Esophagus squamous epithelium (tissue), 5 donors: ENCODE measurements at places on chromosomes 16 and 17. TPM values are rescaled to one million over a fixed set of nuclear protein-coding genes. Genes with fewer than 3 reads are reported as not detected.

Gene FAM83G
- 57.8 TPM for total RNA-seq

- no peak for DNase-seq
Measured at GRCh38 chr16:65227150-65227835, 105.4 kb upstream of the CDH11 start.

- DNase-seq, result no peak
Measured at GRCh38 chr16:77116856-77117255, 74.1 kb upstream of the MON1B start.

DNA sequence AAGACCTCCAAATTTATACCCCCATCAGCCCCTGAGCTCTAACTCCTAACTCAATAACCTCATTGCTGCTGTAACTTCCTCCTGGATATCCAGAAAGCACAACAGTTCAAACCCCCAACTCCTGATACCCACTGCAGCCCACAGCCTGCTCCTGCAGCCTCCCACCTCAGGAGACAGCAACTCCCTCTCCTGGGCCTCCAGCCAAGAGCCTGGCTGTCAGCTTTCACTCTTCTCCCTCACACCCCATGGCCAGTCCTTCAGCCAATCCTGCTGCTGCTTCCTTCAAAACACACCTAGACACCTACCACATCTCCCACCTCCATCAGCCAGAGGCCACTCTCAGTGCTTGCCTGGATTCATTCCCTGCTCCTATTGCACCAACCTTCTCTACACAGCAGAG, 5.4 kb downstream of the GINS2 start:
- no peak for DNase-seq

Gene GRAP
- 1.1 TPM for total RNA-seq

Gene SLC13A5
- total RNA-seq, result 1.7 TPM

DNA sequence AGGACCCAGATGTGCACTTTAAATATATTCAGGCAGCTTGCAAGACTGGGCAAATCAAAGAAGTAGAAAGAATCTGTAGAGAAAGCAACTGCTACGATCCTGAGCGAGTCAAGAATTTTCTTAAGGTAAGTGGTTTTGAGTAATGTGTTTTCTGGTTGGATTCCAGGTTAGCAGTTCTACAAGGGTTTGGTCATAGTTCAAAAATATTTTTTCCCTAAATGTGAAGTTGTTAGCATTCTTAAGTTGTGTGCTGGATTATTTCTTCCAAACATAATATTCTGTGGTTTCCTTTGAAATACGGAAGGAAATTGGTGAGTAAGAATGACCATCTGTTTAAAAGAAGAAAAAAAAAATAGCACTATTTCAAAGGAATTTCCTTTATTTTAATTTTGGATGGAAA, 38.4 kb downstream of the PTRH2 start:
- DNase-seq, result no peak

DNA sequence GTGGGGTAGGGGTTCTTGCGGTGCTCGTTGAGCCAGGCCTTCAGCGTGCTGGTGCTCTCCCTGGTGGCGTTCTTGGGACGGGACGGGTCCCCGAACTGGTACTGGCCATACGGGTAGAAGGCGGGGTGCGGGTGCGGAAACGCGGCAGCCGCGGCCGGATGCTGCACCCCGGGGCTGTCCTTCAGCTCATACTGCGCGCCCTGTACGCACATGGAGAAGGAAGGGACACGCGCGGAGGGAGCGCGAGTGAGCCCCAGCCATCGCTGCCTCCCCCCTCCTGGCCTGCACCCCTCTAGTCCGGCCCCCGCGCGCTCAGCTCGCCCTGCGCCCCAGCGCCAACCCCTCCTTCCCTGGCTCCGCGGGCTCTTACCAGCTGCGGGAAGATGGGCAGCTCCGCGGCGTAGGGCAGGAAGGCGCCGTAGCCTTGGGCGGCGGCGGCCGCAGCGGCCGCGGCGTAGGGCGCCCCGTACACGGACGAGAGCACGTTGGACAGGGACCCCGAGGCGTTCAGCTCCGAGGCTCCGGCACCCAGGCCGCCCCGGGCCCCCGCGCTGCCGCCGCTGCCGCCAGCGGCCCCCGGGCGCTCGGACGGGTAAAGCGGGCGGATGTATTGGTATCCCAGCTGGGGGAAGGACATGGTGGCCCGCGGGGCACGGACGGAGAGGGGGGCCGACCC, 1.0 kb downstream of the IRX3 start:
- DNase-seq, result no peak

Gene SNX11
- 12.7 TPM for total RNA-seq

Gene CHST4
- total RNA-seq, result 2.6 TPM

GRCh38 chr17:75124041-75124818, 7.3 kb downstream of the NT5C start:
- DNase-seq, result peak; percentile 27

GRCh38 chr16:5072334-5073278, 963 bp downstream of the ALG1 start:
- no peak for DNase-seq

DNA sequence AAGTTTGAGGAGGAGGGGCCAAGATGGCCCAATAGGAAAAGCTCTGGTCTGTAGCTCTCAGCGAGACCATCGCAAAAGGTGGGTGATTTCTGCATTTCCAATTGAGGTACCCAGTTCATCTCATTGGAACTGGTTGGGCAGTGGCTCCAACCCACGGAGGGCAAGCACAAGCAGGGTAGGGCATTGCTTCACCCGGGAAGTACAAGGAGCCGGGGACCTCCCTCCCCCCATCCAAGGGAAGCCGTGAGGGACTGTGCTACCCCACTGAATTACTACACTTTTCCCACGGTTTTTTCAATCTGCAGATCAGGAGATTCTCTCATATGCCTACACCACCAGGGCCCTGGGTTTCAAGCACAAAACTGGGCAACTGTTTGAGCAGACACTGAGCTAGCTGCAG, 58.0 kb upstream of the EFCAB3 start:
- no peak for DNase-seq

Gene CACNG1
- total RNA-seq, result not detected

Gene HIC1
- 2.1 TPM for total RNA-seq

DNA sequence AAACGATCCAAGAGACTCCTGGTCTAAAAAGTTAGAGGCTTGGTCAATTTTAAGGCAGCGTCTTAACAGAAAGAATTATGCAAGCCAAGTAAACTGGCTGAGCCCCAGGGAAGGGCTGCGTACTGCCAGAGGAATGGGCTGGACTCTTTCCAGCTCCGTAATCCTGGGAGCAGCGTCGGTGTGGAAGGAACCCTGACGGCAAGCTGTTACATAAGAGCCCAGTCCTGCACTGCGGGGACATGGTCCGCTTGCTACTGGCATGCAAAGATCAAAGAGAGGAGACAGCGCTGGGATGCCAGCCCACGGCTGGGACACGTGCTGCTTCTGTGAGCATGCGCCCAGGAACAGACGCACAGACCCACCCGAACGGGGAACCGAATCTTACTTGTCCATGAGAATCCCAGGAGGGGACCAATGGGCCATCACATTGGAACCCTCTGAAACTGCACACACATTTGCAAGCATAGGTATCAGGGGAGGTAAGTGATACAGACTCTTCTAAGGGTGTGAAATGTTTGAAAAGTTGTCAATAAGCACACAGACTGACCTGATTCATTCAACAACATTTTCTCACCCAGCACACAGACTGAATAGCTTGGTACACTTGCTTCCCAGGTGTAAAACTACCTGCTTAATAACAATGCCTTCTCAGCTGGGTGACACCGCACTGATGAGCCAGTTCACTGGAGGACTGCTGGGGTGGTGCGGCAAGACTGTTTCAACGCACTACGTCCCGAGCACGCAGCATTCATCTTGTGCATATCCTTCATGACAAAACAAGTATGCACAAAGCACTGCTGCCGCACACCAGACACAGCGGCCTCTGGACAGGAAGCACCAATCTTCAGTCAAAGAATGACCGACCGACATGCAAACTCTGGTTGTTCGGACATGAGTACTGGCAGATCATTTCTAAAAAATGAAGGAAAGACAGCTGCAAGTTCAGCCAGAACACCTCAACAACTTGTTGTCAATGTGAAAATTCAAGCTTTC, 94.9 kb downstream of the ANKRD11 start:
- no peak for DNase-seq

GRCh38 chr17:49779739-49780231, 8.7 kb upstream of the KAT7 start:
- no peak for DNase-seq

Gene DNASE1L2
- 0.61 TPM for total RNA-seq

DNA sequence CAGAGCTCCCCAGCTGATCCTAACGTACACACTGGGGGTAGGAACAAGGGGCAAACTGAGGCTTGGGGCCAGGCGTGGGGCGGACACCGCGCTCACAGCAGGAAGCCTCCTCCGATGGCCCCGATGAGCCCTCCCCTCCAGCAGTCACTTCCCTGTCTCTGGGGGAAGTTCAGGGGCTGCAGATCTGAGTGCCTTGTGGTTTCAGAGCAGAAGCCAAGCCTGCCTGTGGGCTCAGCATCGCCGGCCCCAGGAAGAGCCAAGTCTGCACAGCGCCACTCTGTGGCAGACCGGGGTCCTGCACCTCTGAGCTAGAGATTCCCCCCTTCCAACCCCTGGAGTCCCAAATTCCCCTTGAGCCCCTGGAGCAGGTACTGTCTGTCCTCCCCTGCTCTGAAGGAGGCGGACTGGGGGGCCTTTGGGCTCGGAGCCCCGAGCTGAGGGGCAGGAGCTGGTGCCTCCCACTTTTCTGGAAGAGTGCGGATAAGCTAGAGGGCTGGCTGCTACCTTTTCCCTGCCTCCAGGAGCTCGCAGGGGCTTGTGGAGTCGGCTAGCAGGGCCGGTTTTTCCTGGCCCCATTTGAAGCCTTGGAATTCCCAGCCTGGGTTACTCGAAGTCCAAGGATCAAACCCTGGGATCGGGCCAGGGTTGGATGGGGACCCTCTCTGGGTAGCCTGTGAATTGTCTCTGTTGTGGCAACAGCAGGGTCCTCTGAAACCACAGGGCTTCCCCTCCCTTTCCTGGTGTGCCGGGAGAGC, 2.9 kb downstream of the GSE1 start:
- peak; percentile 39 for DNase-seq

Gene CASKIN1
- 0.38 TPM for total RNA-seq

DNA sequence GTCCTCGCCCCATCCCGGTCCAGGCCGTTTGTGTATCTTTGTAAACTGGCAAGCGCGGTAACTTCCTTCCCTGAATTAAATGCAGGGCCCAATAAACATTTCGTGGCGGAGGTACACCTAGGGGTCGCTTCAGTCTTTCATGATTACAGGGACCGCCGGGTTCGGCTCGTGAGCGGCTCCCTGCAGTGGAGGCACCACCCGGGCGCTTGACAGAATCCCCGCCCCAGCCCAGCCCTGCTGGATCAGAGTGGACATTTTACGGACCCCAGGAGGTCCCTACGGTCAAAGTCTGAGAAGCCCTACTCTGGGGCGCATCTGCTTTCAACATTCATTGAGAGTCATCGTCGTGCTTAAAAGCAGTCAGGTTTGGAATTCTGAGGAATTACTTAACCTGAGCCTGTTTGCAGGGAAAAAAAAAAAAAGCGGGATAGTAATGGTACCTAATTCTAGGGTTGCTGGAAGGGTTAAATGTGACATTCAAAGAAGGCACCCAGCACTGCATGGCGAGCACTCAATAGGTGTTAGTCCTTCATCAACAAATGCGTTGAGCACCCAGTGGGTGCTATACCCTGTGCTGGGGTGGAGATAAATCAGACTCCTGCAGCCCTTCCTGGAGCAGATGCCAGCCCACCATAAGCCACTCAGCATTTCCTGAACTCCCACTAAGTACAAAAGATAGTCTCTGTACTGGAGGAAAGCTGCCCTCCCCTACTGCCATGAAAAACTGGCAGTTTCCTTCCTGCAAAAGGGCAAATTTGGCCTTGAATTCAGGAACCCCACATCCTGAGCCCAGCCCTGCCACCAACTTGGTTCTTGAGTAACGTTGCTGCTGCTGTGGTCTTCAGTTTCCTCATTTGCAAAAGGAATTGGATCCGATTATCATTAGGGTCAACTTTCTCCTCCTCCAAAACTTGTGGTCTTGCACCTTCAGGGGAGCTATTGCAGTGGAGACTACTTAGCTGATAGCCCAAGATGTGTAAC, 658 bp upstream of the DUSP3 start:
- DNase-seq, result no peak

- no peak for DNase-seq
Measured at GRCh38 chr16:27972500-27972899, 91.0 kb downstream of the GSG1L start.

Gene WFIKKN2
- not detected for total RNA-seq

DNA sequence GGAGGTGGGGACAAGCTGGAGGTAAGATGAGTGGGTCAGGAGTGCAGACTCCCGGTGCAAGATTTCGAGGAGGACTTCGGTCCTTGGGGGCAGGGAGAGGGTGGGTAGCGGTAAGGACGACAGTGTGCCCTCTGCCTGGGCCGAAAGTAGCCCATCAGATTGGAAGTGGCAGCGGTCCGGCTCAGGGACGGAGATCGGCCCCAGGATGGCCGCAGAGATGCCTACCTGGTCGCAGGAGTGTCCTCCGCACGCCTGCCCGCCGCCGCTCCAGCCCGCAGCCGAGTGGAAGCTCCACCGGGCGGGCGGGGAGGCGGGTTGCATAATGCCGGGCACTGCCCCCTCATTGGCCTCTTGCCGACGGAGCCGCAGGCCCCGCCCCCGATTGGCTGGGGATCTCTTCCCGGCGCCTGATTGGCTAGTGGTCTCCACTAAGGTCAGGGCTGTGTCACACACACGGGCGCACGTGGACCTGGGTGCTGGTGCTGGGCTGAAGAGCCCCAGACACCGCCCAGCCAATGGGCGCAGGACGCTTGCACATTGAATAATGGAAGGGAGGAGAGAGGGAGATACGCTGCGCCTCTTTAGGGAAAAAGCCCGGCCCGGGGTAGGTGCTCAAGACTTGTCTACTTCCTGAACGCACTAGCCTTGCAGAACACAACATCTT, at the start of gene PER1:
TSS of gene PER1 (minus strand) at position 293 of the 664 bp plus-strand sequence. CDS start 1,698 bp downstream, outside the sequence.
- DNase-seq, result peak; percentile 68

DNA sequence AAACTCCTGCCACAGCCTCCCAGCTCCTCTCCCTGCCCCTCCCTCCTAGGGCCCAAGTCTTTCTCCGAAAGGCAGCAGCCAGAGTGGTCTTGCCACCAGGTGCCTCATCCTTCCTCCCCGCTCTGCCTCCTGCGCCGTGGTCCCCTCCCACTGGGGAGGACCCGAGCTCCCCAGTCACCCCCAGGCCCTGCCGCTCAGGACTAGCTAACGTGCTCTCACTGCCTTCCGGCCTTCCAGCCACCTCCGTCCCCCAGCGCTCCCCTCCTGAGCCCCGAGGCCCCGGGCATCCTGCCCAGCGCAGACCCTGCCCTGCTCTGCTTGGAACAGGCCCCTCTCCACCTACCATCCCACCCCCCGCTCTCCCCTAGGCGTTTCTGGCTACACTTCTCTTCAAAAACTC, 19.4 kb upstream of the COL1A1 start:
- DNase-seq, result no peak

Gene CIBAR2
- not detected for total RNA-seq

DNA sequence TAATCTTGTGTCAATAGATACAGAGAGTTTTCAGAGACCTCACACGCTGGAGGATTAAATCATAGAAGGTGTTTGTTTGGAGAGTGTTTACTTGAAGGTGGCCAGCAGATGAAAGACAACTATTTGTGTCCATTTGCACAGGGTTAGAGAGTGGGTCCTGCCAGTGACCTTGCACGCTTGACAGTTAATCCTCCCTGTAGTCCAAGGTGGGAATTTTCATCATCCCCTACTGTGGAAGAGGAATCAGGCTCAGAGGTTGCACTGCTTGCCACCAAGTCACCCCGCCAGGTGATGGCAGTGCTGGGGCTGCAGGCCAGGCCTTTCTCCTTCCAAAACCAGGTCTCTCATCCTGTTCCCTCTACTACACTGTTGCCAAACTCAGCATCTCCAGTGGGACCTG, 12.3 kb downstream of the CDH1 start:
- DNase-seq, result no peak
